Posterior vena cava (tissue), 2 donors: ENCODE measurements at places on chromosomes 12 and 14. TPM values are rescaled to one million over a fixed set of nuclear protein-coding genes. Genes with fewer than 3 reads are reported as not detected.

Gene WDR89
- 8.7 TPM for total RNA-seq

Gene APAF1
- 13.0 TPM for total RNA-seq

Gene GLIPR1L1
- total RNA-seq, result not detected

- no peak for DNase-seq
Observed at GRCh38 chr14:75554482-75554881, 23.9 kb upstream of the FLVCR2 start.

GRCh38 chr12:66648033-66648735 lies 30.7 kb downstream of the GRIP1 start:
- DNase-seq, result no peak

DNA sequence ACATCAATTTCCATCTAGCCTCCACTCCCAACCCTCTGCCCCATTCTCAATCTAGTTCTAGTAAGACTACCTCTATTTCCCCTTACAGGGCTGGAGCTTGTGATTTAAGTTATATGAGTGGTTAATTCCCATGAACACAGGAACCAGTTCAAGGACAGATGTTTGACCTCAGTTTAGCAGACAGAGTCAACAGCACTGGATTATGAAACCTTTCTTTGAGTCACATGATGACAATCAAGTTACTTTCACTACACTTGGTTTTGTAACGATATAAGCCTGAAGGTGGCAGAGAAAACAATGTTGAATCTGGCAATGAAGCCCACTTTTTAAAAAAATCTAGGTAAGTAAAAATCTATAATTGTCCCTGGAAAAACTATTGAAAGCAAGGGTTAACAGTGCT lies 1646.2 kb upstream of the FLRT2 start:
- no peak for DNase-seq
